Left hindlimb (tissue), 1 donor: ENCODE measurements at places on chromosomes 6 and 20.

DNA sequence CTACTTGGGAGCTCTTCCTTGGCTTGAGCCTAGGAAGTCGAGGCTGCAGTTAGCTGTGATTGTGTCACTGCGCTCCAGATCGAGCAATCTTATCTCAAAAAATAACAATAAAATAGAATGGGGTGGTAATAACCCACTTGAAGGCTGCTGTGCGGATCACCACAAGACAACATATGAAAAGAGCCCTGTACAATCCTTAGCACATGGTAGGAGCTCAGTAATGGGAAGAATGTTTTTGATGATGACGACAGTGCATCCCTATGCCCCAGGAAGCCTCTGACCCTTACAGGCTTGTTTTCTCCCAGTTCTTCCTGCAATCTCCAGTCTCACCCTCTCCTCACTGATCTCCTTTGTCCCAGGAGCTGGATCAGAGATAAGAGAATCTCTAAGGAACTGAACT, 15.5 kb downstream of the SCUBE3 start:
- DNase-seq = no peak

DNA sequence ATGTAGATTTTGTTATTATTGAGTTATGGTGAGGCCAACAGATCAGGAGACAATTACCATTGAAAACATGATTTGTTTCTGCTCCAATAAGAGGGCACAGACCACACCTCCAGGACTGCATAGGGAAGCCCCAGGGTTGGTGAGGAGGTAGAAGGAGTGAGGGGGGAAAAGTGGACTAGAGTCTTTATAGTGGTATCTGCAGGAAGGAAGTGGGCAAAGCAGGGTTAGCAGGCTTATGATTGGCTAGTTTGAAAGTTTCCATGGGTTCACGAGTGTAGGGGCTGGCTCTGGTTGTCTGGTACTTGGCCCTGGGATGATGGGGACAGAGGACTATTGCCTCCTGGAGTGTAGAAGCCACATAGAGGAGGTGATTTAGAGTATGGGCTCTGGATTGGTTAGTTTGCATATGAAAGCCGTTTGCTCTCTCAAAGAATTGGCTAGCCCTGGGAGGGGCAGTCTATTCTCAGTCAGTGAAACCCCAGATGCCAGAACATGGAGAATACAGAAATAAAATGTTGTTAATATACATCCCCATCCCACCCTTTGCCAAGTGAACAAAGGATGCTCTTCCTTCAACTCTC, 156.6 kb downstream of the KLHL32 start:
- DNase-seq = no peak

DNA sequence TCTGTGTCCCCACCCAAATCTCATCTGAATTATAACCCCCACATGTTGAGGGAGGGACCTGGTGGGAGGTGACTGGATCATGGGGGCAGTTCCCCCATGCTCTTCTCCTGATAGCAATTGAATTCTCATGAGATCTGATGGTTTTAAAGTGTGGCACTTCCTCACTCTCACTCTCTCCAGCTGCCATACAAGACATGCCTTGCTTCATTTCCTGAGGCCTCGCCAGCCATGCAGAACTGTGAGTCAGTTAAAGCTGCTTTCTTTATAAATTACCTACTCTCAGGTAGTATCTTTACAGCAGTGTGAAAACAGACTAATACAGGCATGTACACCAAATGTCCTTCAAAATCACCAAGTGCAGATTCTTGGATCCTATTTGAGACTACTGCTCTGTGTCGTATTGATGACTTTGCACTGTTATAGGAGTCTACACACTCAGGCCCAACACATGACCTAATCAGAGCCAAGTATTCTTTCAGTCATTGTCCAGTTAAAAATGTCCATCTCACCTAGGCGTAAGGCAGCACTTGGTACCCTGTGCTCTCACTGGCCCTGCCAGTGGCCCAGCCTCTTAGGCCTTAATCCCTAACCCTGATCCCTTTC, 52.8 kb upstream of the UST start:
- DNase-seq = no peak

- DNase-seq = peak; percentile 37
These were observed at the start of gene POPDC3 for GRCh38 chr6:105179244-105180065. TSS of gene POPDC3 (minus strand) at chr6:105180014. CDS start at chr6:105161909, 18,105 bp downstream.

- no peak for DNase-seq
These were observed 73.6 kb downstream of the LCA5 start for GRCh38 chr6:79463621-79464050.

GRCh38 chr6:53506872-53507271, 38.0 kb downstream of the GCLC start:
- DNase-seq = no peak
